ENCODE measurements at places on chromosomes 16 and 17.

- no peak for DNase-seq
Observed at GRCh38 chr16:27470567-27471431, 68.8 kb downstream of the IL21R start.

DNA sequence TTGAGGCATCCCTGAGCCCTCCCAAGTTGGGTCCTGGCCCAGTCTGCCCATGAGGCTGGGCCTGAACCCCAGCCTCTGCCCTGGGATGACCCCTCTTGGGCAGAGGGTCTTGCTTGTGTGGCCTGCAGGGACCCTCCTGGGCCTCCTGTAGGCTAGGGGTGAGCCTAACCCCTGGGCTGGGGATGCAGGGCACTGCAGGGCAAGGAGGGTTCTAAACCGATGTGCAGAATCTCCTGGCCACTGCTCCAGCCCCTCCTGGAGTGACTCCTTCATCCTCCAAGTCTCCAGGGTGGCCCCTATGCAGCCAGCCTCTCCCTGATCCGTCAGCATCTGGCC, 37.5 kb downstream of the LGALS9 start:
- DNase-seq: no peak

GRCh38 chr17:58250344-58251011, 12.1 kb downstream of the LPO start:
- DNase-seq: no peak

- DNase-seq: no peak
Observed at GRCh38 chr17:33002246-33002645, 10.6 kb downstream of the SPACA3 start.

GRCh38 chr16:46757339-46758050, 9.4 kb upstream of the MYLK3 start:
- DNase-seq: no peak

- no peak for DNase-seq
Observed at GRCh38 chr16:24611310-24611709, 71.9 kb downstream of the RBBP6 start.

DNA sequence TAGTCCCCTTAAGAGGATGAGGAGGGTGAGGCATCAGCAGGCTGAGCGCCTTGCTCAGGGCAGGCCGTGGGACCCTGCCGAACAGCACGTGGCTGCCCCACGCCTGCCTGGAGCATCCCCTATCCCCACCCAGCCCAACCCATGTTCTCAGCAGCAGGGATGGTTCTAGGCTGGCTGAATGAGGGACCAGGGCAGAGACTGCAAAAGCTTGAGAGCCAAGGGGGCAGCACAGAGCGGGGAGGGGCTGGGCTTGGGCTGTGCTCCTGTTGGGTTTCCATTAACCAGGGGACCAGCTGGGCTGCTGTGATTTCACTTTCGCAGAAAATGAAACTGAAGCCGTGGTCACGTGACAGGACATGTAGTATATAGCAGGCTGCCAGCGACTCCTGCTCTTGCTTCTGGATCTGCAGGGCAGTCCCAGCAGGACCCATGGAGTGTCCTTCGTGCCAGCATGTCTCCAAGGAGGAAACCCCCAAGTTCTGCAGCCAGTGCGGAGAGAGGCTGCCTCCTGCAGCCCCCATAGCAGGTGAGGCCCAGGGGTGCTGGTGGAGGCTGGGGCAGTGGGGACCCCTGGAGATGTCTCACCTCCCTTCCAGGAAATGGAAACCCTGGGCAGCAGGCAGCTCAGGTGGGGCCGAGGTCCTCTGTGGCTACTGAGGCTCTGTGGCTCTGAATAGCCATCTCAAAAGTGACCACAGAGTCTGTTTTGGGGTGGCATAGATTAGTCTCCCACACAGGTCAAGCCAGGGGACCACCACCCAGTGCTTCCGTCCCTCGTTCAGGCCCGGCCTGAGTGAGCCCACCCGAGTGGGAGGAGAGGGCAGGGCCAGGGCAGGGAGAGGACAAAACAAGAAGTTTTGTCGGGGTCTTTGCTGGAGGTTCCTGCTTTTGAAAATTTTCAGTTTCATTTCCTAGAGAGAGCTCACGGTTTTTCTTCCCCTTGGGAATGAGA, 2.9 kb downstream of the RNF213 start:
- peak; percentile 82 for DNase-seq

DNA sequence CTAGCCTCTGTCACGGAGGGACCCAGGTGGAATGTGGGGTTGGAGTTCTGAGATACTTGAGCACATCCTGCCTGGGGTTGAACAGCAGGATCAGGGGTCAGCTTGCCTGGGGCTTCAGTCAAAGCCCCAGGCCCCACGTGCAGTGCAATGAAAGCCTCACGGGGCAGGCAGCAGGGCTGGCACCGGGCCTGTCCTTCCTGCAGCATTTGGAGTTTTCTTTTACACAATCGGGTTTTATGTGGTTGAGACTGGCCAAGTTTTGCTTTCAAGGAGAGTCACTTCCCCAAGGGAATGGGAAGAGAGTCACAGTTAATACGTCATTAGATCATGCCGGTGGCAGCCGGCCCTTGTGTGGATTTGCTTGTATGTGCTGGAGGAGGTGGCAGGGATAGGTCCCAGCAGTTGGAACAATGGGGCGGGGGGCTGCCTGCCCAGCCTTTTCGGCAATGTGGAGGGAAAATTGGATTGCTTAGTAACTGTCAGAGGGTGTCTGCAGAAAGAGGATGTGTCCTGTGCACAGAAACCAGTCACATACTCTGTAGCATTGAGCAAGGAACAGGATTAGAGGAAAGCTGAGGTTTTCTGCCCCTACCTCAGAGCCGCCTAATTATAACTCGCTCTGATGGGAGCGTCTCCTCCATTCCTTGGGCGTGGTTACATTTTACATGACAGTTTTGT, 4.5 kb downstream of the RMI2 start:
- no peak for DNase-seq

DNA sequence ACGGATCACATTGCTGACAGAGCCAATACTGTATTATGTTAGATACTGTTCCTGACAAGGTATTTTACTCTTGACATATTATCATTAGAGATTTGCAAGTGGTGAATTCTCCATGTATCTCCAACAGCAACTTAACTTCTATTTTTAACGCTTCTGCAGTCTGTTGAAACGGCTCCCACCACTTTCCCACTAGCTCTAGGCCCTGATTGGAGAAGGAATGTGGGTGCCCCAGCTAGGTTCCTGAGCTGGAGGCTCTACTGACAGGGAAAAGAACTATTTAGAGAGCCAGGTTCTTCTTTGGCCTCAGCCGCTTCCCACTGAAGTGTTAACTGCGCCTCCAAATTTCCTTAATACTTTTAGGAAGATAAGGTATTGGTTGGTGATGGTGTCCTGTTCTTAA, 191.8 kb downstream of the RBFOX1 start:
- no peak for DNase-seq
